ENCODE measurements at places on chromosomes 7 and 10. TPM values are rescaled to one million over a fixed set of nuclear protein-coding genes. Genes with fewer than 3 reads are reported as not detected.

Gene ADAM12
- total RNA-seq = 8.1 TPM

Gene C10orf105
- not detected for total RNA-seq

Gene PTPN20
- total RNA-seq = 0.08 TPM

Gene FAM149B1
- total RNA-seq = 6.9 TPM

Gene PAPOLB
- not detected for total RNA-seq

Gene EPDR1
- 11.4 TPM for total RNA-seq

Gene UPK3BL2
- not detected for total RNA-seq

Gene DHX32
- total RNA-seq = 33.7 TPM

Gene FEZF1
- not detected for total RNA-seq

Gene SPDYE3
- not detected for total RNA-seq

Gene ARHGAP19
- 9.8 TPM for total RNA-seq

Gene AKR1C3
- total RNA-seq = 9.6 TPM

Gene OR6V1
- total RNA-seq = not detected

Gene AOAH
- total RNA-seq = not detected

Gene ZSWIM8
- 90.1 TPM for total RNA-seq

Gene ZPBP
- not detected for total RNA-seq

Gene SGCE
- total RNA-seq = 59.2 TPM

Gene RPA3
- 29.7 TPM for total RNA-seq

Gene MINPP1
- 45.9 TPM for total RNA-seq

Gene PDIA4
- 186 TPM for total RNA-seq

Gene EGR2
- 23.9 TPM for total RNA-seq

Gene PRLHR
- total RNA-seq = not detected

Gene FZD8
- 1.8 TPM for total RNA-seq

Gene SYT15B
- total RNA-seq = 0.24 TPM

Gene SPRN
- total RNA-seq = under 0.01 TPM

Gene ERVW-1
- not detected for total RNA-seq

Gene HOXA9
- total RNA-seq = 1.0 TPM

Gene SRRT
- 79.0 TPM for total RNA-seq

Gene PPP1R9A
- total RNA-seq = 0.24 TPM

Gene IL6
- 0.40 TPM for total RNA-seq

Gene LIPK
- not detected for total RNA-seq

Gene GRM8
- total RNA-seq = not detected
